NB4 (cell line): ENCODE measurements at places on chromosomes 2 and 18.

- peak; percentile 99 for DNase-seq
These were observed 92.5 kb downstream of the ZFP36L2 start for GRCh38 chr2:43133708-43134570.

DNA sequence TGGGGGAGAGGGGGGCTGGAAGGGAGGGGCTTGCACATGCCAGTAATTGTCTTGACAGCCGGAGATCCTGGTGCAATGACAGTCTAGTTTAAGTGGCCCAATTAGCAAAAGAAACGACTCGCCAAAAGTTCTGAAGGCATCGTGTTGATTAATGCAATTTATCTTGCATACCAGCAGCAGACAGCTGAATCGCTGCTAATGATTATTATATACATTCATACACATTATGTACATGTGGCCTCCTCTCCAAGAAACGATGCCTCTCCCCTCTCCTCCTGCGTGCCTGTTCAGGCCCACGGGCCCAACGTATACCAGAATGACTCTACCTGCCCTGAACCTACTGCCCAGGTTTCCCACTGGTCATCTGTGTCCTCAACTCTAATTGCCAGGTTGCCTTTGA is 214.5 kb downstream of the CELF4 start:
- no peak for DNase-seq

DNA sequence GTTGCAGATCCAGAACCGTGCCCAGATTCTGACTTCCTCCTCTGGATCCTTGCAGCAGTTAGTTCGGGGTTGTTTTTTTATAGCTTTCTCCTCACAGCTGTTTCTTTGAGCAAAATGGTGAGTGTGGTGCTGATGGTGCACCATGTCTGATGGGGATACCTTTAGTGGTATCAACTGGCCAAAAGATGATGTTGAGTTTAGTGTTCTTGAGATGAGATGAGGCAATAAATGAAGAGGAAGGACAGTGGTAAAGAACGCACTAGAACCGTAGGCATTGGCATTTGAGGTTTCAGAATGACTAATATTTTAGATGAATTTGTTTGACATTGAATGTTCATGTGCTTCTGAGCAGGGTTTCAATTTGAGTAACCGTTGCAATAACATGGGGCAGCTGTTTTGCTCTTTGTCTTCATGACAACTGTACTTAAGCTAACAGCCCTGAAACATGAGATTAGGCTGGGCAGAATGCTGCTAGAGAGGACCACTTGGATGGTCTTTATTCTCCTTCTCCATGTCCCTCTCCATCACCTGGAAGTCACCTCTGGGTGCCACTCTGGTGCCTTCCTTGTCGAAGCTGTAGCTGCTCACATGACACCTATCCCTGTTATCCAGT is 3.9 kb downstream of the CTLA4 start:
- DNase-seq = no peak

DNA sequence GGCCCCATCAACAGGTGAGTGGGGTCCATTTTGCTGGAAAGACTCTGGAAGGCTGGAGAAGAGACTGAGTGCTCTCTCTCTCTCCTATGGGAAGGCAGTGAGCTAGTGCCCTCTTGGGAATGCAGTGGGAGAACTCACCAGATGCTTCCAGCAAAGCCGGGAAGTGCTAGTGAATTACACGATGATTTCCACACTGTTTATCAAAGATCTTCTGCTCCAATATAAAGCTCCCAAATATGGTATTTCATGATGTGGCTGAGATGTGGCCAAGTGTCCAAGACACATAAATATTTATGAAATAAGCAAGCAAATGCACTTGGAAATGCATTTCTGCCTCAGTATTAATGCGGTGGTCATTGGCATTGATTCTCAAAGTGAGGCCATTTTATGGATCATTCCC is 135.9 kb downstream of the VAPA start:
- no peak for DNase-seq

DNA sequence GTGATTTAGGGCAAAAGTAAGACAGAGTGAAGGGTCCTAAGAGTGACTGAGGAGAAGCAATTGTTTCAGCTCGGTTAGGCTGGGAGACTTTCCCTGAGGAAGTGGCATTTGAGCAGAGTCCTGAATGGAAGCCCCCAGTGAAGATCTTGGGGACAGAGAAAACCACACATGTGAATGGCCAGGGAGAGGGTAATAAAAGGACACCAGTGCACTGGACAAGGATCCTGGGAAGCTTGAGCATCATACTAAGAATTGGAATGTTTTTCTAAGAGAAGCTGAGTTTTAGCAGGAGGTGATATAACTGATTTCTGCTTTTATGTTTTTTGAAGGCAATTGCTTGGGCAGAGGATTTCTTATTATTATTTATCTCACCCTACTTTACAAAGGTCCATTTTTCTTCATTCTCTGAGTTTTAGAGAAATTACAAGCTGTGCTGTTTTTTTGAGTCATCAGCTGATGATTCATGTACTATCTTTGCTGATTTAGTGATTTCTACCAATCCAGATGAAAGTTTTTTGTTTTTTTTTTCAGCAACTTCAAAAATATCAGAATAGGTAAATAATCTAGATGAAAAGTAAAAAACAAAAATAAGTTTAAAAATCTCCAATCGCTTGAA is 43.5 kb downstream of the MFSD6 start:
- no peak for DNase-seq

DNA sequence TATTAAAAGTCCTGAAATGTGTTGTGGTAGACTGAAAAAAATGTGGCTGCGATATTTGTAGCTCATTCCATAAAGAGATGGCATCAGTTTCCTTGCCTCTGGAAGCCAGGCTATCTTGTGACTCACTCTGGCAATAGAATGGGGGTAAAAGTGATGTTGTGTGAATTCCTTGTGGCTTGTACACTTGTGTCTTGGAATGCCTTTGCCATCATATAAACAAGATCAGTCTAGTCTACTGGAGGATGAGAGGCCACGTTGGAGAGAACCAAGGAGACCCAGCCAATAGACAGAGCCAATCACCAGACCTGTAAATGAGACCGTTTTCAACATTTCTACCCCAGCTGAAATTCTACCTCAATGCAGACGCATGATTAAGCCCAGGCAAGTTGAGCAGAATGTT is 254.1 kb downstream of the TRIB2 start:
- no peak for DNase-seq

DNA sequence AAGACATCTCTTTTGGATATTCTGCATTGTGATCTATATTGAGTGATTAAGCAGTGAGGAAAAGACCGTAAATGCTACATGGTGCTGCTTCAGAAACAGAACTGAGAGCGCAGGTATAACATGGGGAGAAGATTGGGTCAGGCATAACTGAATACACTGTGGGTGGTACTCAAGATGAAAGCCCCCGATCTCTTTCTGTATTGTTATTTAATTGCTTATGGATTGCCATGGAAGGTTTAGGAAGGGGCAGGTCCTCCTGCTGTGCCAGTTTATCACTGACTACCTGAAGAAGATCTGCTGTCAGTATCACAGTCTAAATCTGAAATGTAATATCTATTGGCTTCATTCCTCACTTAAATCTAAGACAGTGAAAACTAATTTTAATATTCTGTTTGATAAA is 1568.7 kb upstream of the CELF4 start:
- DNase-seq = no peak

DNA sequence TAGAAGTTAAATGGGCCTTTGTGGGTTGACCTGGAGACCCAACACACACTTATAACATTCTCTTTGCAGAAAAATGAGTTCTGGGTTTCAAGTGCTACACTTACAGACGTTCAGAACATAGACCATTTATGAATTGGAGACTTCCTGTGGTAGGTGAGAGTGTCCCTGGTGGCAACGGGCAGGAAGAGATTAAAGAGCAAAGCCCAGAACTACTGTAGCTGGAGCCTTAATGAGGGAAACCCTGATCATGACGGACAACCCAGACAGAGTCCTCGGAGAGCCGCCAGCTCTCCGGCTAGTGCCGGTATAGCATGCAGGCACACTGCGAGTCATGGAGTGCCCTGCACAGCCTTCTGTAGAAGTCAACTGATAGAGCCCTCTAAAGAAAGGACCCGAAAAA is 44.5 kb upstream of the RMDN2 start:
- peak; percentile 37 for DNase-seq

DNA sequence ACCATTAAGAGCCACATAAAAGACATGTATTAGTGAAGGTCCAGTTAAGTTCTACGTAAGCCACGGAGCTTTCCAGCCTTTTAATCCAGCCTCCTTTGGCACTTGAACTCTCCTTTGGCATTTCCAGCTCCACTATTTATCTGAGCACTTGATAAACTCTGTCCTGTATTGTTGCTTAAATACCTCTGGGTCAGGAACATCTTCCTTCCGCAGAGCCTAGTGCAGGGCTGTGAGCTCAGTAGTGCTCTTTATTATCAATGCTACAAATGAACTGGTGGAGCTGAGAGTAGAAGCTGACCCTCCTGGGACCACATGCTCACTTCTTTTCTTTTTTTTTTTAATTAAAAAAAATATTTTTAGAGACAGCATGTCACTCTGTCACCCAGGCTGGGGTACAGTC is 4.9 kb downstream of the STPG4 start:
- no peak for DNase-seq

DNA sequence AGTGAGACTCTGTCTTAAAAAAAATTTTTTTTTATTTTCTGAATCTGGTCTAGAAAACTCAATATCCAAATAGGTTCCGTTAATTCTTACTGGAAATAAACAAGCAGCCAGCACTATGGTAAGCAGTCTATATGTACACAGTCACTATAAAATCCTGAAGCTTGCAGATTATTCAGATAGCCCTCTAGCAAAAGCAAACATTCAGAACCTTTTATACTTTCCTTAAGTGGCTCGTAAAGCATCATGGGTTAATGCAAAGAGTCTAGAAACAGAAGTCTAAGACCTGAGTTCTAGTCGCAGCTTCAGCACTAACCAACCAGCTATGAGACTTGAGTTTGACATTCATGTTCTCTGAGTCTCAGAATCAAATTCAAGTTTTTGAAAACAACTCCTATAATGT is 51.9 kb downstream of the SIGLEC15 start:
- DNase-seq = no peak

- no peak for DNase-seq
These were observed 203.7 kb downstream of the TMEM163 start for GRCh38 chr2:134515137-134515536.

DNA sequence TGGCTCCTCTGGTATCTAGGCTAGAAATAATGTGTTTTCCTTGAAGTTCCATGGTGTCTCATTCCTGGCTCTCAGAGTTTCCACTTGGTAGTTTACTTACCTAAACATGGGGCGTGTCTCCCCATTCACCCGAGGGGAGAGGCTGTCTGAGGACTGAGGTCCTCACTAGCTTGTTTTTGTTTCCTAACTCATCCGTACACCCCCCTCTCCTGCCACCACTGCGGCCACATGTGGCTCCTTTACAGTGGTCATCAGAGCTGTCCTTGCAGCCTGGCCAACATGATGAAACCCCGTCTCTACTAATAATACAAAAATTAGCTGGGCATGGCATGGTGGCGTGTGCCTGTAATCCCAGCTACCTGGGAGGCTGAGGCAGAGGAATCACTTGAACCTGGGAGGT is 106.0 kb downstream of the ASAP2 start:
- DNase-seq = no peak

- no peak for DNase-seq
These were observed 668.7 kb downstream of the SLC4A3 start for GRCh38 chr2:220296174-220296573.

GRCh38 chr18:41666231-41666630 is 288.8 kb upstream of the PIK3C3 start:
- no peak for DNase-seq

- no peak for DNase-seq
These were observed 1282.3 kb upstream of the NRXN1 start for GRCh38 chr2:52314231-52314630.

DNA sequence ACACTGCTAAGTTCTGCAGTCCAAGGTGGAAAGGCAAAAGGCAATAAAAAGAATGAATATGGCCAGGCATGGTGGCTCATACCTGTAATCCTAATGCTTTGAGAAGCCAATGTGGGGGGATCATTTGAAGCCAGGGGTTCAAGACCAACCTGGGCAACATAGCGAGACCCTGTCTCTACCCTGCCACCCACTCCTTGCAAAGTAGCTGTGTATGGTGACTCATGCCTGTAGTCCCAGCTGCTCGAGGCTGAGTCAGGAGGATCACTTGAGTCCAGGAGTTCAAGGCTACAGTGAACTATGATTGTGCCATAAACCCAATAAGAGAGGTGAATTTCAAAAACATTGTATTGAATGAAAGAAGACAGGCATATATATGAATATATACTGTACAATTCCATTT is 2.4 kb downstream of the MYL12B start:
- DNase-seq = peak; percentile 37
